Activated CD4-positive, alpha-beta T cell treated with anti-CD3 and anti-CD28 coated beads for 36 hours (primary cell): ENCODE measurements at places on chromosomes 3 and 15. TPM values are rescaled to one million over a fixed set of nuclear protein-coding genes. Genes with fewer than 3 reads are reported as not detected.
A peak's percentile ranks its signal among the peaks of the same experiment; 100 is the strongest.

- H3K4me1 ChIP-seq: peaks cover 5% of the 10 kb centered on the region
- H3K27me3 ChIP-seq: no peaks in the 10 kb centered on the region
- DNase-seq: no peak
- no peak overlapping the region for H3K4me3 ChIP-seq
- no peak overlapping the region for H3K27ac ChIP-seq
Measured at GRCh38 chr3:178100908-178101307, 435.3 kb upstream of the KCNMB2 start.

DNA sequence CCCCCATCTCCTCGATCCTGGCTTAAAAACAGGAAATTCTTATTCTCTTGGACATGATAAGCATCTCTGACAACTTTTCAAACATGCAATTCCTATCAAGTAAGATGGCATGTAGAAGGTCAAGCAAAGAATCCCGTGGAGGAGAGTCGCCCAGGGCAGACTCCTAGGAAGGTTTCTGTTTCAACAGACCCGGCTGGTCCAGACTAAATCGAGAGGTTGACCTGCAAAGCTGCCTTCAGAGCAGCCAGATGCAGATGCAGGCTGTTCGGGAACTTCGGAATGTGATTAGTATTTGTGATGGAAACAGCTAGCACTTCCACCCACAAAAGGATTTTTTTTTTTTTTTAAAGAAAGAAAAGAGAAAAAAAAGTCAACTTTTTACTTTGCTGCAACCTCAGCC, 216.8 kb downstream of the NR1D2 start:
- no peak for DNase-seq
- no peak overlapping the region for H3K27ac ChIP-seq
- no peaks in the 10 kb centered on the region for H3K36me3 ChIP-seq
- H3K4me1 ChIP-seq: peaks cover 3% of the 10 kb centered on the region
- peaks cover 15% of the 10 kb centered on the region for H3K27me3 ChIP-seq

HAPLN3 gene
- 64.1 TPM for total RNA-seq

DNA sequence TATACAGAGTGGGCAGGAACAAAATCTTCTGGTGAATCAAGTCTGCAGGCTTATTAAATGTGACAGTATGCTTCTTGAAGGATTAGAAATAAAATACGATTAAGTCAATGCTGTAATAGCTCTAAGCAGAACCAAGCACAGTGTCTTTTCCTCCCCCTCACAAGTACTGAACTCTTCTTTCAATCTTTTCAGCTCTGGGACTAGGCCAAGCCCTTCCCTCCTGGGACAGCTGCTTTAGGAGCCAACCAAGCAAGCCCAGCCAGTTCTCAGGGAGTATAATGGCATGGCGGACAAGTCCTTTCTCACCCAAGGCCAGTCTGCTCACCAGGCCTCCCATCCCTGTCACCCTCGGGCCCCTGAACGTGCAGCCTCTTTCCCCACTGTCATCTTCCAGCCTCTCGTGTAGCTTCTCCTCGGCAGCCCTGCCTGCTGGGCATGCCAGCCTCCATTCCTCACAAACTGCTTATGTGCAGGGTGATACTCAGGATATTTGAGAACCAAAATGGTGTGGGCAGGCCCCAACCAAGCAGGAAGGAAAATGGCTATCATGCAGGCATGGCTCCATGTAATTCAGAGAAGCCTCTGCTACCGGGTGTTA, 8.4 kb upstream of the PPP1R2 start:
- H3K27me3 ChIP-seq: no peaks in the 10 kb centered on the region
- H3K36me3 ChIP-seq: no peaks in the 10 kb centered on the region
- H3K27ac ChIP-seq: peak overlapping the region; percentile 71

DNA sequence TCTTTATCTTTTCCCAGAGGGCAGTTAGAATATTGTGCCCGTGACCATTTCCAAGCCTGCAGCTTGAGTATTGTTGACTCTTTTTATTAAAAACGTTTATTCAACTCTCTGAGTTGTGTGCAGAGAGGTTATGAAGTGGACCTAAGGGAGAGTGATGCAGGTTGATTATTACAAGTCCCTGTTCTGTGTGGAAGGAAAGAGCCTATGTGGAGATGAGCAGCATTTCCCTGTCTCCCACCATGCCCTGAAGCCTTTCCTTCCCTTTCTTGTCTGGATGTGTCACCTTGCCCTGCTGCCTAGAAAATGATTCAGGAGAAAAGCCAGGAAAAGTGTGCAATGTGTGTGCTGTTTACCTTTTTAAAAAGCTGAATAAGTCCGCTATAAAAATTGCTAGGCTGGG, 19.4 kb downstream of the ZPLD1 start:
- no peaks in the 10 kb centered on the region for H3K4me1 ChIP-seq
- peaks cover 5% of the 10 kb centered on the region for H3K27me3 ChIP-seq
- H3K36me3 ChIP-seq: no peaks in the 10 kb centered on the region
- no peak overlapping the region for H3K27ac ChIP-seq

GRK7 gene
- not detected for total RNA-seq

C3orf49 gene
- total RNA-seq: not detected

DNA sequence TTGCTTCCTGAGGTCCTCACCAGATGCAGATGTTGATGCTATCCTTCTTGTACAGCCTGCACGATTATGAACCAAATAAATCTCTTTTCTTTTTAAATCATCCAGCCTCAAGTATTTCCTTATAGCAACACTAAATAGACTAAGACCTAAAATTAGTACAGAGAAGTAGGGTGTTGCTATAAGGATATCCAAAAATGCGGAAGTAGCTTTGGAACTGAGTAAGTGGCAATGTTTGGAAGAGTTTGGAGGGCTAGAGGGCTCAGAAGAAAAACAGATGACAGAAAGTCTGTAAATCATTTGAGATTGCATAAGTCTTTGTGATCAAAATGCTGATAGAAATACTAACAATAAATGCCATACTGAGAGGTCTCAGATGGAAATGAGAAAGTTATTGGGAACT, 894.9 kb downstream of the DIPK2A start:
- H3K4me3 ChIP-seq: no peak overlapping the region
- H3K36me3 ChIP-seq: no peaks in the 10 kb centered on the region
- DNase-seq: no peak
- H3K4me1 ChIP-seq: no peaks in the 10 kb centered on the region

GRCh38 chr15:40100947-40101905, 7.5 kb downstream of the BMF start:
- H3K27ac ChIP-seq: peak overlapping the region; percentile 76
- no peaks in the 10 kb centered on the region for H3K36me3 ChIP-seq
- H3K27me3 ChIP-seq: no peaks in the 10 kb centered on the region
- no peak overlapping the region for H3K4me3 ChIP-seq
- DNase-seq: no peak

GRCh38 chr15:91515188-91515754, 338.2 kb upstream of the SLCO3A1 start:
- H3K36me3 ChIP-seq: no peaks in the 10 kb centered on the region
- no peak overlapping the region for H3K4me3 ChIP-seq
- no peaks in the 10 kb centered on the region for H3K4me1 ChIP-seq
- DNase-seq: no peak
- H3K27ac ChIP-seq: no peak overlapping the region
- H3K27me3 ChIP-seq: no peaks in the 10 kb centered on the region

DNA sequence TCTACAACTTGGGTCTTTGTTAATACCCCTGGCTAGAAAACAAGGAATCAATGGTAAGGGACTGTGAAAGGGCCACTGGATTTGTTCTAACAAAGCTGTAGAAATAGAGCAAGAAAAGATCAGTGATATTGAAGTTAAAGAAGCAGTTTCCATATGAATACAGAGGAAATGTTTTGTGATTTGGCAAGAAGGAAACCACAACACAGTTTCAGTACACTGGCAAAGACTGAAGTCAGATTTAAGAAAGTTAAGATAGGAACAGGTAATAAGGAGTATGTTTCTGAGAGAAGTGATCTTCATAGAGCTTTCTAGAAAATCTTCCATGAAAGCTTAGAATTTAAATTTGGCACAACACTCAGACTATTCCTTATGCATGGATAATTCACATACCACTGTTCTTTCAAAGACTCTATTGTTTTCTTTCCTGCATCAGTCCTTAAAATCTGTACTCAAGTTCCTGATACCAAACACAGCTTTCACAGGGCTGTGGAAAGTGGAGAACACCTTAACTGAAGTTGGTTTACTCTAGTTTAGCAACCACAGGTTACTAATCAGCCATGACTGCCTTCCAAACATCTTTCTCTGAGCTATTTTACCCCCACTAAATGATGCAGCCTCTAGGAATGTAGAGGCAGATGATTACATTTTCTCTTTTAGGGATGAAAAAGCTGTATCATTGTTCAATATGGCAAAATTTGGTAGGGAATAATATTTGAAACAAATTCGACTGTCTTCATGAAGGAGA, 32.4 kb upstream of the ALCAM start:
- peaks cover 11% of the 10 kb centered on the region for H3K4me1 ChIP-seq
- H3K36me3 ChIP-seq: no peaks in the 10 kb centered on the region
- no peak for DNase-seq
- no peak overlapping the region for H3K27ac ChIP-seq
- H3K27me3 ChIP-seq: peaks cover 11% of the 10 kb centered on the region
